ENCODE measurements at places on chromosomes 2 and 18. TPM values are rescaled to one million over a fixed set of nuclear protein-coding genes. Genes with fewer than 3 reads are reported as not detected.

The REG3G gene
- total RNA-seq = 0.86 TPM

The MEIS1 gene
- 0.32 TPM for total RNA-seq

The SERPINE2 gene
- total RNA-seq = 93.3 TPM

The PTH2R gene
- 0.12 TPM for total RNA-seq

The ITGA4 gene
- total RNA-seq = 0.49 TPM

The TMEM182 gene
- 8.4 TPM for total RNA-seq

The RPE gene
- 67.6 TPM for total RNA-seq

The RFX8 gene
- not detected for total RNA-seq

The SIGLEC15 gene
- total RNA-seq = not detected

The LONRF2 gene
- total RNA-seq = 1.6 TPM

The C2orf15 gene
- 1.9 TPM for total RNA-seq

The APOB gene
- 1.6 TPM for total RNA-seq

The PASK gene
- total RNA-seq = 45.8 TPM

GRCh38 chr2:173132531-173132930, 56.9 kb downstream of the MAP3K20 start:
- no peaks in the 10 kb centered on the region for H3K27me3 ChIP-seq
- H3K36me3 ChIP-seq = no peaks in the 10 kb centered on the region
- no peaks in the 10 kb centered on the region for H3K4me1 ChIP-seq
- H3K27ac ChIP-seq = no peak overlapping the region
- DNase-seq = no peak

DNA sequence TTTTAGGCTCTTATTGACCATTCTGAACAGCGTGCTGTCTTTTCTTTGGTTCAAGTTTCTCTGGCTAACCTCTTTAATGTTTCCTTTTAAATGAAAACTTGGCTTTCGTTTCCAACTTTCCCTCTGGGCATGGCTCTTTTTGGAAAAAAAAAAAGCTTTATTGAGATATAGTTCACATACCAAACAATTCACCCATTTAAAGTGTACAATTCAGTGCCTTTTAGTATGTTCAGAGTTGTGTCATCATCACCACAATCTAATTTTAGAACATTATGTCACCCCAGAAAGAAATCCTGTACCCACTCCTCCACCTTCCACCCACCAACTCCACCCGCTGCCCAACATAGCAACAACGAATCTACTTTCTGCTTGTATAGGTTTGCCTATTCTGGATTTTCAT, 322.4 kb downstream of the ADCYAP1 start:
- no peak overlapping the region for H3K4me3 ChIP-seq
- H3K4me1 ChIP-seq = no peaks in the 10 kb centered on the region
- peaks cover 5% of the 10 kb centered on the region for H3K27me3 ChIP-seq
- H3K27ac ChIP-seq = no peak overlapping the region

DNA sequence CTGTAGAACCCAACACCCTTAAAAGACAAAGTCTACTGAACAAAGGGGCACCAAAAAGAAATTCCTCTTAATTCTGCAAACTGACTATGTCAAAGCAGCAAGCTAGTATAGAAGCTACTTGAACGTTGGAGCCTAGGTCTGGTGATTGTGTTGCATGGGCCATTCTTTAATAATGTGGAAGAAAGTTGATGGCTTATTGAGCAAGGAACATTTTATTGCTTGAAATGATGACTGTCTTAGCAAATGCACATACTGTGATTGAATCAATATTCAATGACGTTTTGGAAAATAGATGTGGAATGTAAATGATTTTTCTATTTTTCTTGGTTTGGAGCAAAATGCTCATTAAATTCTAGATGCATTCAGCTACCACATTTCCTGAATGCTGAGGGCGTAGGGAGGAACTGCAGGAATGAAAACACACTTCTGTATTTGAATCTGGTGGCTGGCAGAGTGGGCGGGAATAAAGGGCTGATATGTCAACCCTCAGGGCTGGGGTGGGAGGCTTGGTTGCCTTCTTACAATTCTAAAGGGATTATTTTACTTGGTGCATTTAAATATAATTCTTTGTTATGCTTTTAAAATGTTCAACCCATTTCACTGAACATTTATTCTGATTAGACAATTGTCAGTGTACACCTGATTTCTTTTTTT, 26.5 kb downstream of the MYO3B start:
- H3K36me3 ChIP-seq = no peaks in the 10 kb centered on the region
- no peaks in the 10 kb centered on the region for H3K4me1 ChIP-seq
- H3K4me3 ChIP-seq = no peak overlapping the region
- no peak for DNase-seq

GRCh38 chr2:239674101-239674980, 273.5 kb upstream of the HDAC4 start:
- no peaks in the 10 kb centered on the region for H3K4me1 ChIP-seq
- no peaks in the 10 kb centered on the region for H3K36me3 ChIP-seq
- H3K4me3 ChIP-seq = no peak overlapping the region
- H3K27me3 ChIP-seq = peaks cover 12% of the 10 kb centered on the region
- DNase-seq = no peak
- H3K27ac ChIP-seq = no peak overlapping the region

GRCh38 chr2:227016894-227017293, 147.1 kb downstream of the COL4A4 start:
- no peak overlapping the region for H3K27ac ChIP-seq
- H3K4me3 ChIP-seq = no peak overlapping the region
- H3K4me1 ChIP-seq = no peaks in the 10 kb centered on the region

DNA sequence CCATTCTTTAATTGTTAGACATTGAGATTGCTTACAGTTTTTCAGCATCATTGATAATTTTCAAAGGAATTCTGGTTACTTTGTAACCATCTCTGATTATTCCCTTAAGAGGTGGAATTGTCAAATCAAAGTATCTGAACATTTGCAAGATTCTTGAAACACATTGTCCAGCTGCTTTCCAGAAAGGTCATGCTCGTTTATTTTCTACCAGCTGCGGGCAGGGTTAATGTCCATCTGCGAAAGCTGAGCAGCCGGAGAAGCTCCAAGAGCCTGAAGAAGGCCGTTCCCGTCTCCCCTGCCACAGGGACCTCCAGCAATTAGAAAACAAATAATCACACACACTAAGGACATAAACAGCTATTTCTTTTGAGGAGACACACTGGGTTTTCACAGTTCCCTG, 76.1 kb upstream of the TXNDC2 start:
- peaks cover 14% of the 10 kb centered on the region for H3K4me1 ChIP-seq
- DNase-seq = no peak
- no peak overlapping the region for H3K4me3 ChIP-seq
- H3K36me3 ChIP-seq = no peaks in the 10 kb centered on the region
- H3K27me3 ChIP-seq = no peaks in the 10 kb centered on the region

DNA sequence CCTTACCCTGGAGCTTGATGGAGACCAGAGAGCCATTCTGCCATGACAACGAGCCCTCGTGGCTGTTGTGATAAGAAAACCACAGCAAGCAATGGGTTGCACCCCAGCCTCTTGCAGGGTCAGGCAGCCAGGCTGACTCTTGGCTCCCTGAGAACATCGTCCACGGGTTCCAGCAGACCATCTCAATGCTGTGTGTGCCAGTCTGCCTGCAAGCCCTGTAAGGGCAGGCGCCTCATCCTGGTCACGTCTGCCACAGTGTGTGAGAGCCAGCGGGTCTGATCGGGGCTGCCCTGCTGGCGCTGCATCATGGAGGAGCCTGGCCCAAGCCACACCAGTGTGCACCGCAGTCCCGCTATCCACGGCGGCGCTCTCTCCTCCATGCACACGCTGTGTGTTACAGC, 71.0 kb upstream of the MGAT4A start:
- DNase-seq = no peak
- no peaks in the 10 kb centered on the region for H3K4me1 ChIP-seq
- H3K27ac ChIP-seq = no peak overlapping the region
- H3K27me3 ChIP-seq = no peaks in the 10 kb centered on the region
- no peaks in the 10 kb centered on the region for H3K36me3 ChIP-seq

- H3K27ac ChIP-seq = no peak overlapping the region
- H3K36me3 ChIP-seq = no peaks in the 10 kb centered on the region
- H3K4me1 ChIP-seq = no peaks in the 10 kb centered on the region
- H3K4me3 ChIP-seq = no peak overlapping the region
- H3K27me3 ChIP-seq = no peaks in the 10 kb centered on the region
- DNase-seq = no peak
These were observed 9.8 kb downstream of the NRP2 start for GRCh38 chr2:205692104-205692503.

GRCh38 chr2:42770288-42771131, 6.6 kb upstream of the OXER1 start:
- no peaks in the 10 kb centered on the region for H3K27me3 ChIP-seq
- peak; percentile 48 for DNase-seq
- no peaks in the 10 kb centered on the region for H3K36me3 ChIP-seq
- peaks cover 3% of the 10 kb centered on the region for H3K4me1 ChIP-seq
- no peak overlapping the region for H3K27ac ChIP-seq
- H3K4me3 ChIP-seq = no peak overlapping the region

GRCh38 chr2:67851956-67852824, 210.6 kb downstream of the C1D start:
- no peak overlapping the region for H3K4me3 ChIP-seq
- DNase-seq = no peak
- peaks cover 62% of the 10 kb centered on the region for H3K27me3 ChIP-seq

GRCh38 chr2:124025891-124026434, 876 bp downstream of the CNTNAP5 start:
- no peaks in the 10 kb centered on the region for H3K27me3 ChIP-seq
- no peak overlapping the region for H3K27ac ChIP-seq
- H3K4me3 ChIP-seq = no peak overlapping the region
- DNase-seq = no peak

DNA sequence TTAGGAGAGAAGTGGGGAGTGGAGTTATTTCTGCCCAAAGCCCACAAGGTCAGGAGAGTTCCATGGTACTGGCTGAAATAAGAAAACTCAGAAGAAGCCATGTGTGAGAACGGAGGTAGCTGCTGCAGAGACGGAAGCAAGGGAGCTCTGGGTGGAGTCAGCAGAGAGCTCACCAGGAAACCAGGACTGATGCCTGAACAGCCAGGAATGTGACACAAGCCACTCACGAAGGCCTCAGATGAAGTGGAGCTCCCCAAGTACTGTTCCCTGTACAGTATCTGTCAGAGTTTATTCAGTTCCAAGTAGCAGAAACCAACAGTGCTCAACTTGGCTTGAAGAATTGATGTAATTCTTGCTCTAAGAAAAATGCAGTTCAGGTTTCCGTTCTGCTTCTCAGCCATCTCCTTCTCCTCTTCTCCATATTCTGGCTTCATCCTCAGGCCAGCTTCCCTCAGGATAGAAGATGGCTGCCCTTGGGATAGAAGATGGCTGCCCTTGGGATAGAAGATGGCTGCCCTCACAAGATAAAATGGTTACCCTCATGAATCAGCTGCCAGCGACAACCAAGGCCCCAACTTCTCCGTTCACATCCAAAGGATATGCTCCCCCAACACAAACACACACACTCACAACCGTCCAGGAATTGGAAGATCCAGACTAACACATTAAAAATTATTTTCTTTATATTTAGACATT, 117.4 kb upstream of the SH3BP4 start:
- peaks cover 6% of the 10 kb centered on the region for H3K4me1 ChIP-seq
- H3K36me3 ChIP-seq = no peaks in the 10 kb centered on the region
- H3K27me3 ChIP-seq = no peaks in the 10 kb centered on the region
- DNase-seq = no peak
- no peak overlapping the region for H3K27ac ChIP-seq

- no peak for DNase-seq
- peaks cover 18% of the 10 kb centered on the region for H3K4me1 ChIP-seq
- no peaks in the 10 kb centered on the region for H3K27me3 ChIP-seq
These were observed 57.5 kb downstream of the FHOD3 start for GRCh38 chr18:36354989-36355388.

GRCh38 chr2:105391058-105391627, 7.7 kb downstream of the FHL2 start:
- no peaks in the 10 kb centered on the region for H3K27me3 ChIP-seq
- peaks cover 35% of the 10 kb centered on the region for H3K36me3 ChIP-seq
- H3K27ac ChIP-seq = peak overlapping the region; percentile 47
- peaks cover 39% of the 10 kb centered on the region for H3K4me1 ChIP-seq
- DNase-seq = no peak
- H3K4me3 ChIP-seq = no peak overlapping the region

- no peak for DNase-seq
- no peak overlapping the region for H3K4me3 ChIP-seq
- no peaks in the 10 kb centered on the region for H3K27me3 ChIP-seq
- no peaks in the 10 kb centered on the region for H3K36me3 ChIP-seq
These were observed 131.7 kb upstream of the PDE1A start for GRCh38 chr2:182558564-182558963.

GRCh38 chr2:47429795-47430194, 26.8 kb downstream of the MSH2 start:
- no peak overlapping the region for H3K4me3 ChIP-seq
- H3K36me3 ChIP-seq = peaks cover 7% of the 10 kb centered on the region
- no peak for DNase-seq
- H3K27ac ChIP-seq = no peak overlapping the region

- peaks cover 25% of the 10 kb centered on the region for H3K27me3 ChIP-seq
- H3K36me3 ChIP-seq = no peaks in the 10 kb centered on the region
- H3K27ac ChIP-seq = no peak overlapping the region
- DNase-seq = no peak
- H3K4me1 ChIP-seq = no peaks in the 10 kb centered on the region
These were observed 93.7 kb upstream of the RAB6C start for GRCh38 chr2:129885735-129886134.

DNA sequence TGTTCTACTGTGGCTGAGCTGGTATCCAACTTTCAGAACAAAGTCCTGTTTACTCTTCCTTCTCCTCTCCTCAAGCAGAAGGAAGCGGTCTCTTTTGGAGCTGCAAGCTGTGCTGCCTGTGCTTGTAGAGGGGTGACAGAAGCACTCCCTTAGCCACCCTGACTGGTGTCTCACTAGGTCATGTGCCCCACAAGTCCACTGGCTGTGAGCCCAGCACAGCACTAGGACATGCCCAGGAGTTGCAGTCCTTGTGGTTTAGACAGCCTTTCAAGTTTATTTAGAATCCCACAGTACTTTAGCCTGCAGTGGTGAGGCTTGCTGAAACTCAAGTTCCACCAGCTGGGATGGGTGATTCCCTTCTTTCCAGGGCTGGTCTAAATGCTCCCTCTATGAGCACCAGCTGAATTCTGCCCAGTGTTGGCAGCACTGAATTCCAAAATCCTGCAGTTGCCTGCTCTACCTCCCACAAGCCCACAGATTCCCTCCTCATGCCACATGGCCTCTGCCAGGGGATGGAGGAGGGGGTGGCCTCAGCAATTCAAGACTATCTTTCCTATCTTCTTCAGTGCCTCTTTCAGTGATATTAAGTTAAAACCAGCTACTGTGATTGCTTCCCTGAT, 61.2 kb downstream of the CCDC85A start:
- H3K27ac ChIP-seq = no peak overlapping the region
- H3K4me1 ChIP-seq = no peaks in the 10 kb centered on the region
- no peaks in the 10 kb centered on the region for H3K27me3 ChIP-seq
- no peak overlapping the region for H3K4me3 ChIP-seq
- DNase-seq = no peak
- H3K36me3 ChIP-seq = no peaks in the 10 kb centered on the region
